C1 segment of cervical spinal cord (tissue), 14 donors: ENCODE measurements at places on chromosomes 4 and X.

- no peak for DNase-seq
Observed at GRCh38 chrX:101223226-101223625, 3.6 kb downstream of the DRP2 start.

- DNase-seq, result peak; percentile 49
Observed at GRCh38 chr4:25861951-25862410, 807 bp downstream of the SEL1L3 start.

DNA sequence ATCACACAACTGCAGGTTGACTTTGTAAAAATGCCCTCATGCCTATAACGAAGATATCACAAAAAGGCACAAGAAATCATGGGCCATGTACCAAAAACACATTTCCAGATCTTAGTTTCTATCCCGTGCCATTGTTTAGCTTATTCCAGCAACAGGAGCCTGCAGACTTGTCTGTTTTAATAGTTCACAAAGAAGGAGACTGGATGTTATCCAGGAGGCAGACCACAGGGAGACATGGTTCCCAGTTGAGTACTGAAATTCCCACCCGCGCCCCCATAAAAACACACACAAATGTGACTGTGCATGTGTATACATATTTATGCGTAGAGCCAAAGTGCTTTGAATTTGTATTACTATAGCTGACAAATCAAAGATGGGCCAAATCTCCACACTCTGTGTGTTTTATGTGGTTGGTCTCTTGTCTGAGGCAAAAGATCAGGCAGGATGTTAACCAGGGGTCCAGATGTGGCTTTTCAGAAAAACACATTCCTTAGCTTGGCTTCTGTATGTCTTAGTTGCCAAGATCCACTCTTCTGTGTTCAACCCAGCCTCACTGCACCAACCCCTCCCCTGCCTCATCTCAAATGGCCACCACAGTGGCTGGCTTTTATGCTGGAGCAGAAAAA lies 469.2 kb upstream of the DIPK2B start:
- no peak for DNase-seq

GRCh38 chr4:27176400-27176799 lies 315.8 kb downstream of the STIM2 start:
- no peak for DNase-seq

DNA sequence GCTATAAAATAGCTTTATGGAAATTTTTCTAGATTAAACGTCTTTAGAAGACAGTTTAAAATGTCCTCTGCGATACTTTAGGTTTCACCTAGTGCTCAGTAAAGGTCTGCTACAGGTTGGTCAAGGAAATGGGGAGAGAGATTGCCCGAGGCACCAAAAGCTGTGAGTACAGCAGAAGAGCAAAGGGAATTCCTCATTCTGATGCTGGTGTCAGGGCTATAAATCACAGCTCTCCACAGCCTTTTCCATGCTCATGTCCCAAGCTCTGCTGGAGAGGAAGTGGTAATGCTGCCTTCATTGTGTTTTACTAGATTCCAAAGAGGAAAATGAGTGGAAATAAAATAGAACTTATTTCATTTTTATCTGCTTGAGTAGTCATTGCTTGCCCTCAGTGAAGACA lies 2060.4 kb downstream of the ARAP2 start:
- no peak for DNase-seq

DNA sequence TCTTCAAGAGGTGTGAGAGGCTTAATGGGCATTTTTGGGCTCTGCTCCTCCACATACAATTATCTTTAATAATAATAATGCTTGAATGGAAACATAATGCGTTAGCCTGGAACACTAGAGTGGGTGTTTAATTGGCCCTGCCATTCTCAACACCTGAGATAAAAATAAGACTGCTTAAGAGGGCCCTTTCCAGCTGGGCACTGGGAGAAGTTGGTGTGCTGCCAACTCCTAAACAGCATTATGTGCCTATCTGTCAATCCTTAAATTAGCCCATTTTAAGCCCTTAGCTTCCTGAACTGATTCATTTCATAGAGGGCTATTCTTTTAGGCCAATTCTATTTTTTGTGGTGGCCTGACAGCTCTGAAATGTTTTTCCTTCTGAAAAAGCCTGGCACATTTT lies 211.1 kb upstream of the ZIC3 start:
- DNase-seq, result no peak

DNA sequence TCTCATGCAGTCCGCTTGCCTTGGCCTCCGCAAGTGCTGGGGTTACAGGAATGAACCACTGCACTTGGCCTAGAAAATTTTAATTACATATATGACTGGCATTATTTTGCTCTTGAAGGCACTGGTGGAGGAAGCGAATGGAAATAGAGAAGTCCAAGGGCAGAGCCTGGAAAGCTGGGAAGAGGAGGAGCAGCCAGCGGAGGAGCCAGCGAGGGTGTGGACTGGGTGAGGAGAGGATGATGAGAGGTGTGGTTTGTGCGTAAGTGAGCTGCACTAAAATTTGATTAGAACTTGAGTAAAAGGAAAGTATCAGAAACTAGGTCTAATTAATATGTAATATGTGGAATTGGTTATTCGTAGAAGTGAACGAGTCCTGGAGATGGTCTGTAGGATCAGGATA lies 13.3 kb downstream of the KIAA0232 start:
- no peak for DNase-seq

GRCh38 chrX:37677765-37678164 lies 7.8 kb upstream of the XK start:
- no peak for DNase-seq

- no peak for DNase-seq
Observed at GRCh38 chr4:1412376-1413203, 6.3 kb upstream of the NKX1-1 start.
